CD4-positive, alpha-beta T cell (primary cell): ENCODE measurements at places on chromosomes 2 and 18.
A peak's percentile ranks its signal among the peaks of the same experiment; 100 is the strongest.

DNA sequence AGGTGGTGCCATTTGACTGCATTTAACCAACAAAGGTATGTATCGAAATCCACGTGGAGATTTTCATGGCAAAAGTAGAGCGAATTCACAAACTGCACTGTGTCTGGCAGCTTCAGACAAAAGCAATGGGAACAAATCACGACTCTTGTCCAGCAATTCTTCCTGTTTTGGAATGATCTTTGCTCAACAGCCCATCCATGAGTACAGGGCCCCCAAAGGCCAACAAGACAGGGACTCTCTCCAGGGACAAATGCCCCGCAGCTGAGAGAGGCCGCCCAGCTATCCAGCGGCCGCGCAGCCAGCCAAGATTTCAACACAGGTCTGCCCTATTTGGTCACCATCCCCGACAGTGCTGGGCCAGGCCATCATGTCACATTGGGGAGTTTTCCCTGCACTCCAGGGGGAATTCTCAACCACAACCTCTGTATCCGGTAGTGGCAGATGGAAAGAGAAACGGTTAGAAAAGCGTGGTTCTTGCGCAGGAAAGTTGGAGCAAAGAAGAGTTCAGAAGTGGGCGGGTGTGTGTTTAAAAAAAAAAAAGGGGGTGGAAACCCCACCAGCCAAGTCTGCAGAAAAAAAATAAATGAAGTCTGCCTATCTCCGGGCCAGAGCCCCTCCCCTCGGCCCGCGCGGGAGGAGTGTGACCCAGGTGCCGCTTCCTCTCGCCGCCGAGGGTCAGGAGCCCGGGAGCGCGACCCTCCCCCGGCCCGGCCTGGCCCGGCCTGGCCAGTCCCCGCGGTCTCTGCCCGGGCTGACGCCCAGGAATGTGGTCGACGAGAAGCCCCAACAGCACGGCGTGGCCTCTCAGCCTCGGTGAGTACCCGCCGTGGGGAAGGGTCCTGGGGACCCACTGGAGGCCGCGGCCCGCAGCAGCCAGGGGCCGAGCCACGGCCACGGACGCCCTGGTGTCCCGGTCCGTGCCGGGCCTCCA lies at the start of gene GYPC:
Gene GYPC (plus strand): TSS at position 659 of the 931 bp plus-strand sequence. CDS start 106 bp downstream, at position 765.
- DNase-seq, result no peak

DNA sequence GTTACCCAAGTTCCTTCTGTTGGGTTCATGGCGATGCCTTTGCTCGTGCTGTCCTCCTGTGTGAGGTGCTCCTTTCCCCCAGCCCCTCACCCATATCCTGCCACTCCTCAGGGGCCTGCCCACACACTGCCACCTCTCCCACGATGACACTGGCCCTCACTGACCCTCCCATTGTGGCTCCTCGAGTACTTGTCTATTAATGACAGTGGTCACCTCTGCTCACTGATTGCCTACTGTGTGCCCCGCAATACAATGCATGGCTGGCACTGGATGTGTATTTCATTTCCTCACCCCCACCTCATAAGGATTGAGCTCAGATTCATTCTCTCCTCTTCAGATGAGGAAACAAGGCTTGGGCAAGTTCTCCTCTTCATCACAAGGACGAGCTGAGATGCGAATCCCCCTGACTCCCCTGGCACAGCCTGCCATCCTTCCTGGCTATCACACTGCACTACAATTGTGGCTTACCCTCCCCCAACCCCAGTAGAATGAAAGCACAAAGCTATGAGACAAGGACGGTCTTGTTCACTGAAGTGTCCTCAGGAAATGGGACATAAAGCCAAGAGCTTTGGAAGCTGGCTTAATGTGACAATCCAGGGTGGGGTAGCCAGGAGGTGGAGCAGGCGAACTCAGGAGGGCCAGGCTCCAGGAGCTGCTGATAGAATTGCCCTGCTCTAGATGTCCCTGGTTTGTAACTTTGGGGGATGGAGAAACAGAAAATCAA lies 93.9 kb upstream of the RAB12 start:
- no peak for DNase-seq

DNA sequence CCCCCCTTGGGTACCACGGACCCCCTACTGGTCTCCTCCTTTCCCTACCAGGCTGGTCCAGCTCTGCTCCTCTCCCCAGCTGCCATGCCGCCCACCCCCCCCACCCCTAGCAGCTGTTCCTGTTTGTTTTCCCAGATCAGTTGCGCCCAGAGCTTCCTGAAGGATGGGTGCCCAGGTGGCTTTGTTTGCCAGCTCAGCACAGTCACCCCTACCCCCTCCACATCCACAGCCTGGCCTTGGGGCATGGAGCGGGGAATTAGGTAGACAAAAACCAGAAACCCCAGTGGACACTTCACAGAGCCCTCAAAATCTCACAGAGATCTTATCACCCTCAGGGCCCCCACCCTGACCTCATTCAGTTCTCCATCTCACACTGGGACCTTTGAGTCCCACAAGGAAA lies 3.7 kb upstream of the CRYBA2 start:
- no peak for DNase-seq

- DNase-seq, result no peak
Measured at GRCh38 chr18:49726675-49726963, 86.7 kb downstream of the ACAA2 start.

DNA sequence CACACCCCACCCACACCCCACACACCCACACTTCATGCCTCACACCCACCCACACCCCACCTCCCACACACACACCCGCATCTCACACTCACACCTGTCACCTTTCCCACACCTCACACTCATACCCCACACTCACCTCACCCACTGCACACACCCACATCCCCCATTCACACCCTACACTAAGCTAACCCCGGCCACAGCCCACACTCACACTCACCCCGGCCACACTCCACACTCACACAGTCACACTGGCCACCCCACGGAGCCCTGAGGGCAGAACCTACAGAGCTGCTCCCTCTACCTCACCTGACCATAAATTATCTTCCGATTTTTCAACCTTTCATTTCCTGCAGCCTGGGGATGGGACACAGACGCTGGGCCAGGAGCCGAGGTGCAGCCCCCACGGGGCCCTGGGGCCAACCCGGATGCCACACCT lies 241.3 kb downstream of the HDAC4 start:
- no peak for DNase-seq

DNA sequence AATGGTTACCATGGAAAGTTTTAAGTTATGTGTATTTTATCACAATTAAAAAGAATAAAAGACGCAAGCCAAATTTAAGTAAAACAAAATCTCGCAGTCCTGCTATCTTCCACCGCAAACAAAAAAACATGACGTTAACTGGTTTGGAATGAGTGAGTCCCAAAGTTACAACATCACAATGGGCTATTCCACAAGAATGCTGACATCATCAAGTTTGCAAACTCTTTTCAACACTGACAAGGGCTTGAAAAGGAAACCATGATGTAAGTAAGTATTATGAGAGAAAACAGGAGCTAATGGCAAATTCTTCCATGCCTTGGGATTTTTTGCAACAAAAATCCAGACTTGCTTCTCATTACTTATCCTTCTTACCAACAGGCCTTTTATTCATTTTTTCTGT lies 31.1 kb downstream of the SIGLEC15 start:
- no peak for DNase-seq

- no peak for DNase-seq
Measured at GRCh38 chr2:45714679-45715078, 63.2 kb downstream of the PRKCE start.

DNA sequence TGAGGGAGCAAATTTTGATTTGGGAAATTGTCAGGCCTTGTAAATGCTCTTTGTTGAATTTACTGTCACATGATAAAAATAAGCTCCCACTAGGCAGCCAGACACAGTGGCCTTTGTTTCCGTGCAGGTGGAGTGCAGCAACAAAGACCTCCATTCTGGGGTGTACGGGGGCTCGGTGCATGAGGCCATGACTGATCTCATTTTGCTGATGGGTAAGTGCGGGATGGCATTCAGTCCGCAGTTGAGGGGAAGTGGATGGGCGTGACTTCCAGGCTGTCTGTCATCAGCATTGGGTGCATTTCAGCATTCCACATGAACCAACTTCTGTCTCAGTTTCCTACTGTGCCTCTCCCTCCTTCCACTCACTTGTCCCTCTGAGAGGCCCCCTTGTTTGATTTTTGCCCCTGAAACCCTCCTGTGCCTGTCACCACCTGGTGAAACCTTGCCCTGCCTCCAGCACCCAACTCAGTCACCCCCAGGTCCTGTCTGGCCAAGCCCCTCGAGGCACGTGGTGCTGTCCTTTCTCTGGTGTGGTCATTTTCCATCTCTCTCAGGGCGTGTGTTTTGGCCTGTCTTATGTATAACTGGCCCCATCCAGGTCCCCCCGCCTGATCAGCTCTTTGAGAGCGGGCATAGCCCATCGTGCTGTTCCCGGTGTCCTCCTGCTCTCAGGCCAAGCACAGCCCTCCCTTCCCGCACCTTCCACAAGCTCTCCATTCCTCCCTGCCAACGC lies 16.3 kb downstream of the CNDP2 start:
- no peak for DNase-seq

DNA sequence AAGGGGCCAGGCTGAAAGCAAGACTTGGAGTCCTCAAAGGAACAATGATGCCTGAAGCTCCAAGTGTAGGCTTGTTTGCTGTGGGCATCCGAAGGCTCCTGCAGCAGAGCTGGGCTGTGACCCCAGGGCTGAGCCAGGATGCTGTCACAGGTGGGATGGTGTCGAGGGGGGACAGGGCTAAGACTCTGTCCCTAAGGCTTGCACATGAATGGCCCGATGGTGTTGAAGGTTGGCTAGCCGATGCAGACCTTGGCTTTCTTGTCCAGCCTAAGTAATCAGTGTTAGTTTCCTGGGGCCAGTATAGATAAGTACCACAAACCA lies 251.0 kb downstream of the NDUFA10 start:
- no peak for DNase-seq

DNA sequence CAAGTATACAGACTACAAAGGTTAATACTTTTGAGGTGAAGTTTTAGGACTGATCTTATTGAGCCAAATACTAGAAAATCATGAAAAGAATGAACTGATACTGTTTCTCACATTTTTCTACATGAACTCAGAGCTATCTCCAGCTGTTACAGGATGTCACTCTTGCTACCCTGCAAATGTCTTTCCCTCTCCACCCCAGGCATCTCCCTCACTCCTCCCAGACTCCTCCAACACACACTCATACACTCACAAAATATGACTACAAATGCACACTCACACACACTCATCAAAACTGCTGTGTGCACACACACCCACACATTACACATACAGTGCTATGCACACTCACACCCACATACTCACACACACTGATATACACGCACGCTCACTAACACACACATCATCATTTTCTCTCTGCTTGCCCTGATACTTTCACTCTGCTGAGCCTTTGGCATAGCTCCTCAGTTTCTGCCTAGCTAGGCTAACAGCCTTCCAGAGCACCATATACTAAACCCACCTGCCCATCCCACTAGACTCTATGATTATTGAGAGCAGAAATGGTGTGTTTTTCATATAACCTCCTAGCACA lies 273.3 kb downstream of the CD226 start:
- no peak for DNase-seq

DNA sequence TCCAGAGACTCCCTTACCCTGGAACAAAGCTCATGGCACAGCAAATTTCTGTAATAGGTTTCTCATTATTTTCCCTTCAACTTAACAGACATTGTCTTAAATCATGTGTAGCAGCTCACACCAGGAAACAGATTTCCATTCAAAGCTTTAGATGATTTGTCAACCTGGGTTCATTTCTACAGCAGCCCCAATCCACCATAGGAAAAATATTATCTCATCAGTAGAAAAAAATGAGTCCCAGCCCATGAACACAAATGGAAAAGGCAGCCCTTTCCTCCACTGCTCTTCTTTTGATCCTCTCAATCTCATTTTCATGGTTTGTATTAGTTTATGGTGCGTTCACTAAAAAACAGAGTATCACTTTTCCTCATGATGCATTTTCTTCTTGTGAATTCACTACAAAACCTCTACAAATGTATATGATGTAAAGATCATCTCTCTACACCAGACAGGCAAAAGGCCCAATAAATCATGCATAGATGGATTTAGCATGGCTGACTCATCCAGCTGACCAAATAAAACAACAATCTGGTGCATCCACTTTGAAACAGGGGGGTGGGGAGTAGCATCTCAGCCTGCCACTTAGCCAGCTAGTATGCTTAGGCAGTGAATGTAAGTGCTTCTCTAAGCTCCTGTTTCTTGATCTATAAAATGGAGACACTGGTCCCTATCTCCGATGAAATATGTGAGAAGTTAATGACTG lies 78.6 kb downstream of the SATB2 start:
- DNase-seq, result no peak

DNA sequence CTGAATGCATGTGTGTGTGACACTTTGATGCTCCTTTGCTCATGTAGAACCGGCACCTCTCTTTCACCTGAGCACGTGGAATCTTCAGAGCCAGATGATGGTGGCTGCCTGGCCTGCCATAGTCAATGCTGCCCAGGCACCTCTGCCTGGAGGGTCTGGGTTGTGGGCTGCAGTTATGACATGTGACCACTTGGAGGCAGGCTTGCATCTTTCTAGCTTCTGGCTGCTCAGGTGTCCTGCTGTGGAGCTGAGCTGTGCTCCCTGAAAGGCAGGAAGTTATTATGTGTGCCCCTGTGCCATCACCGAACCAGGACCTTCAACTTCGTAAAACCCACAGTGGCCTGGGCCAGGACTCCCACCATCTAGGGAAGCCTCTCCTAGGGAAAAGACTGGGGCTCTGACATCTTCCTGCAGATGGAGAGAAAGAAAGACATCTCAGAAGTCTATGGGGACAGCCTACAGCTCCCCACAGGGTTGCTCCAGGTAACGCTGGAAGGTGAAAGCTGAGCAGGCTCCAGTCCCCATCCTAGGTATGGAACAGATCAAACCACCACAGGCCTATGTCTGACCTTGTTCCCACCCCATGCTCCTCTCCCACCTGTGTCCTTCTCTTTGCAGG lies 30.2 kb downstream of the PSD4 start:
- peak; percentile 68 for DNase-seq

DNA sequence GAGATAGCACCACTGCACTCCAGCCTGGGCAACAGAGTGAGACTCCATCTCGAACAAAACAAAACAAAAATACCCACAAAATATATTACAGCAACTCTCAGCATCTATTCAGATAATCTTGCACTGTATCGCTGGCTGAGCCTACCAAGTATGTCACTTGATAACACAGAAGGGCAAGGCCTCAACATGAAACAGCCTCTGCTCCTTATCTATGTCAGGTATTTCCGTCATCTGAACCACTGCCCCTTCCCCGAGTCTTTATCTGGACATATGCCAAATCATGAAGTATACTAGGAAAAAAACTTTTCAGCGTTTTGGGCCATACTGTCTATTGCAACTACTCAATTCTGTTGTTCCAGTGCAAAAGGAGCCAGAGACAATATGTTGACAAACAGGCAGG lies 17.7 kb downstream of the PDIA6 start:
- DNase-seq, result no peak

GRCh38 chr18:34809451-34810072 lies 99.5 kb downstream of the DTNA start:
- DNase-seq, result no peak

GRCh38 chr2:120647487-120647886 lies 88.2 kb upstream of the GLI2 start:
- DNase-seq, result no peak

GRCh38 chr2:164824872-164825271 lies 16.8 kb downstream of the COBLL1 start:
- no peak for DNase-seq
